ENCODE measurements at places on chromosomes 5 and 9.

- no peak for DNase-seq
Measured at GRCh38 chr9:107183176-107183575, 99.9 kb upstream of the RAD23B start.

DNA sequence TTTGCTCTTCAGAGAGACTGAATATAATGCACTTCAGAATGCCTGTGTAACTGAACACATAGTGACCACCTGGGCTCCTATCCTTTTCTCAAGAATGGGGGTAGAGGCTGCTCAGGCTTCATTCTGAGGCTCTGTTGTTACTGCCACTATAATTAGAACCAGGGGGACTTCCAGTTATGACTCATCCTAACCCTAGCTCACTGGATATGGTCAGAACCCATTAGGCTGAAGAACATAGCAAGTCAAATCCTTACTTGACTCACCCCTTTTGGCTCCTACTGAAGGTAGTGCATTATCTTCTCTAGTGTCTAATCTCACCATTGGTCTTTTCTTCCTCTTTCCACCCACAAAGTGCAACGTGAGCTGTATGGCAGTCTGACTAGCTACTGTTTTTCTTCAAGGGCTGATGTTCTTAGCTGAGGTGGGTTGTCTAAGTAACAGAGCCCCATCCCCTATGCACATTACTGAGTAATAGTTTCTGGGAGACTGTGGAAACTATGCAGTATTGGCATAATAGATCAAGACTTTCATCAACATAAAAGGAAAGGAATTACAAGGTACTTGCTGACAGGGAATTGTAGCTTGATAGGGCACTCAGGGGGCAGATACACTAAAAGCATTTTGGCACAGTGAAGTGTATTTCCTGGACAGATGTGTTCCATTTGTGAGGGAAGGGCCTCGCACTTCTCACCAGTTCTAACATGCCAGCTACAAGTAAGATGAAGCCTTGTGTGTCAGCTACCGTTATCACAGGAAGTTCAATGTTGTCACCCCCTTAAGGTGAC, 431.0 kb upstream of the MEF2C start:
- DNase-seq, result no peak

GRCh38 chr9:125986966-125987365, 239.8 kb downstream of the PBX3 start:
- DNase-seq, result no peak

- DNase-seq, result no peak
Measured at GRCh38 chr9:113309204-113309813, 6.1 kb upstream of the RNF183 start.

GRCh38 chr9:84953797-84954705, 284.5 kb downstream of the NTRK2 start:
- DNase-seq, result no peak

DNA sequence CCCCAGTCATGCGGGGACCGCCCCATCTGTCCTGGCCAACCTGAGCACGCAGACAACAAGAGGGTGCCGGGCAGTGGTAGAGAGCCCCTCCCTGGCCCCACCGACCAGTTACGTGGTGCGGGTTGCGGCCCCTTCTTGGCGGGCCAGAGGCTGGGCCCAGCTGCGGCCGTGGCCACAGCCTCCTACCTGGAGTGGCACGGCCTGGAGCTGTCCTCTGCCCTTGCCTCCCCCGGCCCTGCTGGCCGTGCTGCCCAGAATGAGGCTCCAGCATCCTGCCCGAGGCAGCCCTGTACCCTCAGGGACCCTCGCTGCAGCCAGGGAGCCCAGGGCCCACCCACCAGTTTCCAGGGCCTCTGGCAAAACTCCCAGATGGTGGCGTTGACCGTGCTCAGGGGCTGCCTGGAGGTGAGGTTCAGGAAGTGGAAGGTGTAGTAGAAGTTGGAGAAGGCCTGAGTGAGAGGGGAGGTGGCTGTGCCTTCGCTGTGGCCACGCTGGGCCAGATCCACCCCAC, 5.7 kb downstream of the ENTPD8 start:
- DNase-seq, result no peak

DNA sequence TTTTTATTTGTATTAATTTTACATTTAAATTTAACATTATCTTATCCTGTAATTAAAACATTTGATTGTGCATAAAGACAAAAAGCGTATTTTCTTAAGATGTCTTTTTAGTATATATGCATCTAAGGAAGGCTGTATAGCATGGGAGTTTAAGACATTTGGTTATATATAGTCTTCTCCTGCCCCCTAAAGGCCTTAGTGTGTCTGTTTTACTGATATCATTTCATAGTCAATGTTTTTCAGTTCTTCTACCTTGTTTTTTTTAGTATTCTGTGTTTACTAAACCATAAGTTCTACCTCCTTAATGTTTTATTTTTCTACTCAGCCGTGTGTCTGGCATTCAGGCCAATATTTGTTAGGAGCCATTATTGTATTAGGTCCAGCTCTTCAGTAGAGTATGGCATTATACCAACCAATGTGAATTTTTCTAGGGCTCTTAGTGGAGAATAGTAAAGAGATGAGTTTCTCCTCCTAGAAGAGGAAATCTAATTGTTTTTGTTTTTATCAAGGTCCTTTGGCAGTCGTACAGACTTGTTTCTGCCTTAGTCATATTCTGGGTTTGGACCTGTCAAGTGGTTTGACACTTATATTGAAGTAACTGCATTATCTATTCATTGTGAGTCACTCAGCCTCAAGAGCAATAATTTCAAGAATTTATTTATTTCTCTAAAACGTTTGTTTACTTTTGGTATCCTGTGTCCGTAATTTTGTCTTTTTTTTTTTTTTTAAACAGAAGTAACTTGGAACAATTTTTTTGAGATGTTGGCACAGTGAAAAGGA, 74.8 kb downstream of the SLF1 start:
- no peak for DNase-seq

DNA sequence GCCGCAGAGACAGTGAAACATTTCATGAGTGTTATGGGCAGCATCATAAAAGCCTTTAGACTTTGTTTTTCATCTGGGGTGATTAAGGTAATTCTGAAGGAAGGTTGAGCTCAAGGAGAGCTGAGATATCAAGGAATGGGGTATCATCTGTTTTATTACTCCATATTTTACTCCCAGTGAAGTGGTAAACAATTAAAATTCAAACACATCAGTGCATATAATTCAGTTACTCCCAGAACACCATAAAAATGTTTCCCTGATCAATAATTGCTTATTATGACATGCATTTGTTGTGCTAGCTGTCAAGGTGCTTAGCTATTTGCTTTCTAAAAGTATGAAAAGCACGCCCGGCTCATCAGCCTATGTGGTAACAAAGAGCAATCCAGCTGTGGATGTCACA, 81.7 kb downstream of the DOCK8 start:
- DNase-seq, result no peak

DNA sequence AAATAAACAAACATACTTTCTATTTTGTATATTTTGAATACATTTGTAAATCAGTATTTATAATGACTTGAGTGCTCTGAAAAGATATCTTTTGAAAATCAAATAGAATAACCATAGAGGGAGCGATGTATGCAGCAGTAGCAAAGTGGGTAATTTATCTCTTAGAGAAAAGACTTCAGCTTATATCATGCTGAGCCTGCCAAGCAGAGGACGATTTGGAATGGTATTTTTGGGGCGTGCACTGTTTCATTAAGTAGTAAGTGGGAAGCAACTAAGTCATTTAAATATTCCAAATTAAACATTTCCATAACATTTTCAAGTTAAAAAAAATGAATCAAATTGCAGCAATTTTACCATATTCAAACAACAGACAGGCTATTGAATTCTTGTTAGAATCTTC, 147.6 kb downstream of the CDH10 start:
- DNase-seq, result no peak

- DNase-seq, result no peak
Measured at GRCh38 chr5:136033848-136034247, 5.1 kb downstream of the TGFBI start.

GRCh38 chr5:136135536-136135935, 2.9 kb downstream of the SMAD5 start:
- no peak for DNase-seq

GRCh38 chr5:172413601-172414171, 40.6 kb downstream of the SH3PXD2B start:
- DNase-seq, result no peak

DNA sequence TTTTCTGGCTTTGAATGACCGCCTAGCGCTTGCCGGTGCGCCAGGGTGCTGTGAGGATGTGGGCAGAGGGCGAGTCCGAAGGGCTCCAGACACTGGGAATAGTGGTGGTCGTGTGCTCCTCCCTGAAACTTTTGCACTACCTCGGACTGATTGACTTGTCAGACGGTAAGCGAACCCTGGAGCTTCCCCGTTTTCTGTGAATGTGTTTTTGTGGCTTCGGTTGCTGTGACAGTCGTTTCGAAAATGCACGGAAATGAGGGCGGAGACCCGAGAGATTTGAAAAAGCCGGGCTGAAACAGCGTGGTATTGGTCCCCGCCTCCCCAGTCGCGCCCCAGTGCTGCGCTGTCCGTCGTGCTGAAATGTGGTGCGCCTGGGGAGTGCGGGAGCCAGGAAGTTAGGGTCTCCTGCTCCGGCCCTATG, 102.5 kb upstream of the GABRP start:
- DNase-seq, result peak; percentile 2

- DNase-seq, result no peak
Measured at GRCh38 chr5:95454536-95454935, 63.4 kb downstream of the FAM81B start.

DNA sequence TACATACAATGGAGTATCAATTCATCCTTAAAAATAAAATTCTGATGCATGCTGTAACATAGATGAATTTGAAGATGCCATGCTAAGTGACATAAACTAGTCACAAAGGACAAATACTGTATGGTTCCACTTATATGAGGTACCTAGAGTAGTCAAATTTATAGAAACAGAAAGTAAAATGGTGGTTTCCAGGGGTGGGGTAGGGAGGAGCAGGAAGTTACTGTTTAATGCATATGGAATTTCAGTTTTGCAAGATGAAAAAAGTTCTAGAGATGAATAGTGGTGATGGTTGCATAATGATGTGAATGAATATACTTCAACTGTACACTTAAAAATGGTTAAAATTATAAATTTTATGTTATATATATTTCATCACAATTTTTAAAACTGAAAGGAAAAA, 57.3 kb upstream of the FNIP1 start:
- DNase-seq, result no peak

DNA sequence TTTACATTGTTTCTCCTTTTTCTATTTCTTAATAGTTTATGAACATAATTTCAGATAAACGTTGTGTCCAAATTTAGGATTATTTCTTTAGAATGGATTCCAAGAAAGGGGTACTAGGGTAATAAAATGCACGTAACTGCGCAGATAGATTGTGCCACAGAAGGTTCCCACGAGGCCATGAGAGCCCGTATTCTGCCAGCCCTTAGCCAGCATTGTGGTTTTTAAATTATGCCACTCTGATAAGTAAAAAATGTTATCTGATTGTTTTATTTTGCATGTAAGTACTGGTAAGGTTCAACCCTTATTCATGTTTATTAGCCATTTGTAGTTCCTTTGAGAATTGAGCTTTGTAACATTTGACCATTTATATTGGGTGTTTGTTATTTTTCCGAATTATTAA, 88.7 kb downstream of the PRKACG start:
- DNase-seq, result no peak

DNA sequence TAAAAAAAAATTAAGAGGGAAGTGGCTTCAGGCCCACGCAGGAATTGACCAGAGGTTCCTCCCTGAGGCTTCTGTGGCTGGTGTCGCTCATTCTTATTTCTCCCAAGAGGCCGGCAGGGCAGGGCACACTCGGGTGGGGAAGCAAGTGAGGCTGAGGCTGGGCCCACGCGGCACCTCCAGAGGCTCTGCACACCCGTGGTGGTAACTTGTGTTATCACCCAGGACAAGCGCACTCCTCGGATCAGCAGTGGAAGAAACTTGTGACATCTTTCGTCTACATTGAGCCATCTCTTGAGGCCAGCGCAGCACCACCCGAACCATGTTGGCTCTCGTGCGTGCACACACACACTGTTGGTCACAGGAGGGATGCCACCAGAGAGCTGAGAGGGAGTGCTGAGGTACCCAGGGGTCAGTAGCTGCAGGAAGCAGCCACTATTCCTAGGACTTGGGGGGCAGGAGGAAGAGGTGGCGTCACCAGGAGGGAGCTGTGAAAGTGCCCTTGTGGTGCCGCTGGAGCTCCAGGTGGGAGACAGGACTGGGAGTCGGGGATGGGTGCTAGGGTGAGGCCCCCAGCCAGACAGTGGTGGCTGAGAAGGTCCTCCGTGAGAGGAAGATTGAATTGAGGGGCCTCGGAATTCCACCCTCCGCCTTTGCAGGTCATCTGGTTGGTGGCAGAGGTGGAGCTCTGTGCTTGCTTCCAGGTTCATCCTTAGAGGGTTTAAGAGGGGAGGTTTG, 6.4 kb downstream of the NDUFS6 start:
- DNase-seq, result no peak

- DNase-seq, result no peak
Measured at GRCh38 chr9:84310883-84311282, 29.7 kb downstream of the SLC28A3 start.

GRCh38 chr5:91194824-91195381, 188.2 kb downstream of the ARRDC3 start:
- no peak for DNase-seq

- peak; percentile 98 for DNase-seq
Measured at GRCh38 chr5:83306572-83307241, 164.8 kb upstream of the VCAN start.

DNA sequence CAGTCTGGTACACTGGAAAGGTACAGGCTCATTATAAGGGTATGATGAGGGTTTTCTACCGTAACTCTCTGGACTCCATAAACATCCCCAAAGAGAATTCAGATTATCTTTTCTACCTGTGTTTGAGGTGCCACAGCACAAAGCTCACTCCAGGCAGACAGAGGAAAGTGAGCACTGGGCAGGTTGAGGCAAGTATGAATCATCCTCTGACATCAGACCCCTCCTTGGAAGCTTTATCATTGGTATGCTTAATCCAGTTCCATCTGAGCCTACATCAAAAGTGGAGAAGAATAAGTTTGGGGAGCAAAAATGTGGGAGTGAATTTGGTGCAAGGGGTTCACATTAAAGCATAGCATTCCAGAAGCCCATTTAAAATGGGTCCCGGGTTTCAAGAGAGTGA, 21.7 kb downstream of the C9orf152 start:
- no peak for DNase-seq

DNA sequence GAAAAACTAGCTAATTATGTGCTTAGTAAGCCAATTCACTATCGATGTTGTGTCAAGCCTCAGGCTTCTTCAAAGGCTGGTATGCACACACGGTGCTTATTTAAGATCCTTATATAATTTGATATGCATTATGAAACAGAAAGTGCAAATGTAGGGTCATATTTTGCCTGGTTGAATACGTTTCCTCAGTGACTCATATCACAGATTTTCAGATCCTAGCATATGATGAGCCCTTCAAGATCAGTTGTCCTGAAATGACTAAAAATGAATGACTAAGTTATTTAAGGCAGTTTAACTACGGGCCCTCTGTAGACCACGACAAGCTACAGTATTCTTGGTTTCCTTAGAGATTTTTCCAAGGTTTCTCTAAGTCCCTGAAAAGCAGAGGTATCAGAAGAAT, 778.3 kb downstream of the PRELID2 start:
- DNase-seq, result no peak
